ENCODE measurements at places on chromosomes 6 and 20. TPM values are rescaled to one million over a fixed set of nuclear protein-coding genes. Genes with fewer than 3 reads are reported as not detected.

The TP53TG5 gene
- not detected for total RNA-seq

The TPX2 gene
- total RNA-seq = 21.9 TPM

The TREML1 gene
- total RNA-seq = 0.18 TPM

The RNF39 gene
- not detected for total RNA-seq

The PPP1R14C gene
- 30.2 TPM for total RNA-seq

The FBXO5 gene
- 12.4 TPM for total RNA-seq

The TPBG gene
- 11.4 TPM for total RNA-seq

The CARMIL1 gene
- total RNA-seq = 4.3 TPM

The TBXT gene
- total RNA-seq = not detected

The TRIM15 gene
- not detected for total RNA-seq

The NDUFAF5 gene
- total RNA-seq = 26.0 TPM

The ASIP gene
- total RNA-seq = 0.27 TPM

The FRK gene
- total RNA-seq = 0.40 TPM

The OSTM1 gene
- total RNA-seq = 16.5 TPM

The CGA gene
- total RNA-seq = 4.3 TPM

The OGFR gene
- total RNA-seq = 23.2 TPM

The PRPH2 gene
- total RNA-seq = 5.3 TPM

The EBF4 gene
- 3.2 TPM for total RNA-seq

The KCNS1 gene
- total RNA-seq = 0.04 TPM

The TAAR8 gene
- total RNA-seq = not detected

The APCDD1L gene
- total RNA-seq = 2.1 TPM

The RBBP8NL gene
- total RNA-seq = not detected

The TRIM40 gene
- total RNA-seq = not detected

The ZC3H12D gene
- total RNA-seq = 0.27 TPM

The TFAP2B gene
- under 0.01 TPM for total RNA-seq

The VPS52 gene
- 26.1 TPM for total RNA-seq

The OVOL2 gene
- total RNA-seq = not detected

The UBE2V1 gene
- 43.3 TPM for total RNA-seq

The PXDC1 gene
- 15.3 TPM for total RNA-seq

The VWA7 gene
- total RNA-seq = 1.2 TPM

The ID4 gene
- total RNA-seq = 4.6 TPM

The CTCFL gene
- 0.04 TPM for total RNA-seq

The RHAG gene
- total RNA-seq = 0.35 TPM

The ACTL10 gene
- 0.49 TPM for total RNA-seq

The RAET1L gene
- total RNA-seq = not detected

The TDRD6 gene
- total RNA-seq = 0.22 TPM

The CD83 gene
- total RNA-seq = 15.4 TPM

The TAF8 gene
- 13.8 TPM for total RNA-seq

The IL20RA gene
- 23.4 TPM for total RNA-seq

The ZNF311 gene
- 2.3 TPM for total RNA-seq

The PLN gene
- total RNA-seq = 3.9 TPM

The TRIM10 gene
- 0.18 TPM for total RNA-seq

The LGSN gene
- not detected for total RNA-seq

The RSPO4 gene
- total RNA-seq = not detected

The SLC22A2 gene
- total RNA-seq = 0.04 TPM

The TFAP2C gene
- 0.09 TPM for total RNA-seq

The SNAP91 gene
- total RNA-seq = 2.3 TPM

The NHSL1 gene
- 21.7 TPM for total RNA-seq

The PDYN gene
- total RNA-seq = not detected
